ENCODE measurements at places on chromosomes 6 and 20.

DNA sequence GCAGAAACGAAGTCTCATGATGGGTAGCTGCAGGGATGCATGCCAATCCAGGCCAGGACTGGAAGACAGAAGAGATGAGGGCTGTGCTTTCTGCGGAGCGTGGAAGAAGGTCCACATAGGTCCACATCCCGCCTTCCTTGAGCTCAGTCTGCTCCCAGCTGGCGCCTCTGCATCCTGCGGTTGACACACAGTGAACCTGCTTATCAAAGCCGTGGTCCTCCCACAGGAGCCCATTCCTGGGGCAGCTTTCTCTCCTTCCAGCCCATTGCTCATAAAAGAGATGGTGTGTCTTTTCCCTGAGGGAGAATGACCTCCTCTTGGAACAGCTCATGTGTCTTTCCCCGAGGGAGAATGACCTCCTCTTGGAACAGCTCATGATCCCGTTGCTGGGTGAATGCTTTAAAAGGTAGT lies 225.4 kb downstream of the CDH4 start:
- DNase-seq, result no peak

DNA sequence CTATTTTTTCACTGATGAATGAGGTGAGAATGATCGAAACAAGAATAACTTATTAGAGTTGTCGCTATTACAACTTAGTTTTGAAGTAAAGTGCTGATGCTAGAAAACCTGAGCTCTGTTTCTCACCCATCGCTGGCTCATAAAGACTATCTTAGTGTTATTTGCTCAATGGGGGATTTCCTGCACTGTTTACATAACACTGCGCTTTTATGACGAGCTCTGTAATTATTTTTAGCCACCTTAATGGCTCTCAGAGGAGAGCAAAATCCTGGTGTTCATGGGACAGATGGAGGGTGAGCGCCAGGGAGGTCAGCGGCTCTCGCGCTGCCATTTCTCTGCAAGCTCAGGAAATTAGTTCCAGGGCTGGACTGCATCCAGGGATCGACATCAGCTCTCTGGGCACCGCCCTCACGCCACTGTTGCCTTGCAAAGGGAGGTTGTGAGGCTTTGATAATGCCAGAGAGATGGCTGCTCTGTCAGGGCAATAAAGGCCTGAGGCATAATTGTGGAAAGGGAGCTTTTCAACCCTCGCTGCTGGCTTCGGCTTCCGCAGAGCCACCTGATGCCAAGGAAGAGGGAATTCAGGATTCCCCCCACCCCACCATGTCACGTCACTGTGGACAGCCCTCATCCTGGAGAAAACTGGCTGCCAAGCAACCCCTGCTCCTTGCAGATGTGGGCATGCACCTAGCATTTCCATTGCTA lies 72.0 kb downstream of the DACT2 start:
- DNase-seq, result no peak

DNA sequence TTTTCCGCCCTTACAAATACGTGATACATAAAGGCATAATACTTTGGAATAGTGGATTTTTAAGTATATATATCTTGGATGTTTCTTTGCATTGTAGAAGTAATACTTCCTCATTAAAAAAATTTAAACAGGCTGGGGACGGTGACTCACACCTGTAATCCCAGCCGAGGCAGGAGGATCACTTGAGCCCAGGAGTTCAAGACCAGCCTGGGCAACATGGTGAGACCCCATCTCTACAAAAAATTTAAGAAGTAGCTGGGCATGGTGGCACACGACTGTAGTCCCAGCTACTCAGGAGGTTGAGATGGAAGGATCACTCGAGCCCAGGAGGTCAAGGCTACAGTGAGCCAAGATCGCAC lies 38.6 kb upstream of the RNF8 start:
- DNase-seq, result no peak

DNA sequence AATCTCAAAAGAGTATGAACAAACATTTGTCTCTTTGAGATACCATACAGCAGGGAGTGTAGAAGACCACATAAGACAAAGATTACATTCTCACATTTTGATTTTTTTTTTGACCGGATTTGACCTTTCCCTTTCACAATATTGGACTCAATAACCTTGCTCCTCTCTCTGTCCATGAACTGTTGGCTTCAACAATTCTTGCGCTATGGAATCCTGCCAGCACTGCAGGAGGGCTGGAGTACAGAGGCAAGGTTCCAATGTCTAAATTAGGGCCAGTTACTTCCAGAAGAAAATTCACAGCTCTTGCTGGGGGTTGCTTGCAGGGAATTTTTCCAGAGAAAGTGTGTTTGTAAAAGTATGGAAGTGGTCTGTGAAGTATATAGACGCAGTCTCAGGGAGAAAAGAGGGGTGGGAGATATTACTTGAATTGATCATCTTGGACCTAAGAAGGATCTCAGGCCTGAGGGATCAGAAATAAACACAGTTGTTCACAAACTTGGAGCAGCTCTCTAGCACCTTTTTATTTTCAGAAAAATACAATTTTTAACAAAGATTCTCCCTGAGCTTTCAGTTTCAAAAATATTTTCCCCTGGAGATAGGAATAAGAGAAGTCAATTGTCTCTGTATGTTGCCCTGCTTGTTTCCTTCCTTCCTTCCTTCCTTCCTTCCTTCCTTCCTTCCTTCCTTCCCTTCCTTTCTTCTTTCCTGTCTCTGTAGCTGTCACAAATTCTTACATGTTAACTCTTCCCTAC lies 765.9 kb downstream of the BCKDHB start:
- DNase-seq, result no peak

- DNase-seq, result peak; percentile 3
These were observed 243.5 kb upstream of the PREP start for GRCh38 chr6:105646391-105646867.

GRCh38 chr6:27836783-27837624 lies 75.2 kb downstream of the OR2B2 start:
- DNase-seq, result peak; percentile 77

DNA sequence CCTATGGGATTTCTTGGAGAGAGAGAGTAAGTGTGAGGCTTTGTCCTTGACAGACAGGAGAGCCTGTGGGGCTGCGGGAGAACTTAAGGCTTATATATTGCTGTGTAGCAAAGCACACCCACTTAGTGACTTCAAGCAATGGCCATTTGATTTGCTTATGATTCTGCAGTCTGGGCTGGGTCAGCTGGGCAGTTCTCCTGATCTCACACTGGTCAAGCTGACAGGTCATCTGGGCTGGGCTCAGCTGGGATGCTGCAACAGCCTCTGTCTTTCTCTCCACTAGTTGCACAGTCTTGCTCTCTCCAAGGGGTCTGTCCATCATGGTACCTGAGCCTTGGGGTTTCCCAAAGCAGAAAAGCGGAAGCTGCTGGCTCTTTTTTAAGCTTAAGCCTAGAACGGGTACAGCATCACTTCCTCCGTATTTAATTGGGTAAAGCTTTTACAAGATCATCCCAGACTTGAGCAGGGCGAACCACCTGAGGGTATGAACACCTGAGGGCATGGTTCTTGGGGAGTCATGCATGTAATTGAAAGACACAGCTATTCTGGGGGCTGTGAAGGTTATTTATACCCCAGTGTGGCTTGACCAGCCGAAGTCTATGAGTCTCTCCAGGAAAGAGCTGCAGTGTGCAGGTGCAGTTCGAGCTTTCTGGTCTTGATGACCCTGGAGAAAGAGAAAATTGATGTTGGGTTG lies 13.3 kb upstream of the GGTLC1 start:
- no peak for DNase-seq

Data from inflammatory macrophage treated with lipopolysaccharide for 4 hours (primary cell).